ENCODE measurements at places on chromosomes 1 and 21.

DNA sequence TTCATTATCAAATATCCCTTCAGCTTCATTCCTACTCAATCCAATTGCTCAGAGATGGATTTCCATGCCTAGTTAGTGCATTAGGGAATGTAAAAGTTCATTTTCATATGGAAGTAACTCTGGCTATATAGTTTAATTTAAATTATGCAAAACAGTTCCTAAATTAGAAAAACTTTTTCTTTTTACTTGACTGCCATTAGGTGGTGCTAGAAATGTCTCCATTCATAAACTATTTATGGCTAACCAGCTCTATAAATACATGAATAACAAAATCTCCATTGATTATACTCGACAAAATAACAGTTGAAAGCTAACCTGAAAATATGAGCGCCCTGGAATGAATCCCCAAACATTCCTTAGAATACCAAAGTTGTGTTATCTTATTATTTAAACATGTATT, 311.4 kb downstream of the USH2A start:
- H3K27ac ChIP-seq = no peak overlapping the region
- DNase-seq = no peak
- H3K27me3 ChIP-seq = no peaks in the 10 kb centered on the region
- no peak overlapping the region for H3K4me3 ChIP-seq

- no peak for DNase-seq
- no peaks in the 10 kb centered on the region for H3K27me3 ChIP-seq
- H3K27ac ChIP-seq = peak overlapping the region; percentile 13
- peaks cover 4% of the 10 kb centered on the region for H3K4me1 ChIP-seq
- no peak overlapping the region for H3K4me3 ChIP-seq
- no peaks in the 10 kb centered on the region for H3K36me3 ChIP-seq
Measured at GRCh38 chr1:83098131-83098530, 900.8 kb downstream of the TTLL7 start.

GRCh38 chr1:229035748-229036082, 235.2 kb upstream of the RAB4A start:
- H3K27ac ChIP-seq = no peak overlapping the region
- no peaks in the 10 kb centered on the region for H3K36me3 ChIP-seq
- H3K4me1 ChIP-seq = no peaks in the 10 kb centered on the region
- no peak for DNase-seq
- no peaks in the 10 kb centered on the region for H3K27me3 ChIP-seq
- no peak overlapping the region for H3K4me3 ChIP-seq

GRCh38 chr21:28485301-28486022, 507.2 kb downstream of the LTN1 start:
- no peaks in the 10 kb centered on the region for H3K36me3 ChIP-seq
- no peak overlapping the region for H3K27ac ChIP-seq
- no peak overlapping the region for H3K4me3 ChIP-seq
- H3K27me3 ChIP-seq = no peaks in the 10 kb centered on the region
- no peak for DNase-seq
- H3K4me1 ChIP-seq = no peaks in the 10 kb centered on the region

DNA sequence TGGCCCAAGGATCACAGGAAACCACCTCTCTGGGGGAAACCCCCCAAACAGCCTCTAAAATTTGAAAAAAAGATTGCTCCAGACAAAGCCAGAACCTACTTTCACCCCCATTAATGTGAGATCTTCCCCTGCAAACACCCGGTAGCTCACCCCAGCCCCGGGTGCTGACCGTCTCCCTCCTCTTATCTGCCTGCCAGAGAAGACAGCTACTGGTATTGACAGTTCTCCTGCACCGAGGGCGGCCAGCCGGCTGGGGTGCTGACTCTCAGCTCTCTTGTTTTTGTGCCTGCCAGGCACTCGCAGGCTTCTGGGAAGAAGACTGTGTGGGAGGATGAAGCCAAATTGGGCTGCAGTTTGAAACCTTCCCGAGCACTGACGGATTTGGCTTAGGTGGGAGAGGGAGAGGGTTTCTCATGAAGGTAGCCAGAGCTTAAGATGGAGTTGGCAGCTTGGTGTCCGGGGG, 48.2 kb downstream of the RASSF5 start:
- no peak overlapping the region for H3K27ac ChIP-seq
- no peak overlapping the region for H3K4me3 ChIP-seq
- H3K27me3 ChIP-seq = no peaks in the 10 kb centered on the region
- DNase-seq = no peak
- no peaks in the 10 kb centered on the region for H3K36me3 ChIP-seq

GRCh38 chr21:25307489-25307888, 299.8 kb downstream of the MRPL39 start:
- no peaks in the 10 kb centered on the region for H3K36me3 ChIP-seq
- H3K27ac ChIP-seq = no peak overlapping the region
- H3K4me1 ChIP-seq = no peaks in the 10 kb centered on the region
- H3K27me3 ChIP-seq = no peaks in the 10 kb centered on the region
- DNase-seq = no peak
- H3K4me3 ChIP-seq = no peak overlapping the region

- H3K4me3 ChIP-seq = no peak overlapping the region
- no peaks in the 10 kb centered on the region for H3K27me3 ChIP-seq
- H3K4me1 ChIP-seq = peaks cover 10% of the 10 kb centered on the region
- no peak for DNase-seq
Measured at GRCh38 chr1:221766210-221766609, 24.3 kb upstream of the DUSP10 start.

DNA sequence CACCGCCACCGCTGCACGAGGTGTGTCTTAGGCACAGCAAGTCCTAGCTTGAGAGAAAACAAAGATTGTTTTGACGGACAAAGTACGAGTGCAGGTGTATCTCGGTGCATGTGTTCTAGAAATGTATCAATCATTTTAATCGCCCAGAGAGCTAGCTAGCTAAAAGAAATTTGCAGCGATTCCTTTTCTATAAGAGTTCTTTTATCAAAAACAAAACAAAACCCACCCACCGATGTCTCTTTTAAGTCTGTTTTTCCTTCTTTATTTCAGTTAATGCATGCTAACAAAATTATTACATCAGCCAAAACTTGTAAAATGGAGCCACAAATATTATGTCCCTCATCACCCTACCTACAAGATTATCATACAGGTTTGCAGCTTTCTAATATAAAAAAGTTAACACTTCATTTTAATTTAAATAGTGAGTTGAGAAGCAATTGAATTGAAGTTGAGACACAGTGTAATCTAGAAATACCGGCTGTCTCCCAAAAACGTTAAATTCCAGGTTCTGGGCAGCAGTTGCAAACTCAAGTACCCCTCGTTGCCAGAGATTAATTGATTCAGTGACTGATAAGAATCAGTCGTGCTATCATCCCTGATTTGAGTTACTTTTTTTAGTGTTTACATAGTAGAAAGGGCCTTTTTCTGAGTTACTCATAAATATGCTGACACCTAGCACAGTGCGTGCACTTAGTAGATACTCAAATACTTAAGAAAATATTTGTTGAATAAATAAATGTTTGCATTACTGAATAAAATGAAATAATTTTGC, 1.5 kb upstream of the SYDE2 start:
- H3K4me3 ChIP-seq = peak overlapping the region; percentile 87
- no peaks in the 10 kb centered on the region for H3K36me3 ChIP-seq
- peak overlapping the region; percentile 72 for H3K27ac ChIP-seq

GRCh38 chr1:151998611-151999362, 5.1 kb upstream of the S100A10 start:
- no peaks in the 10 kb centered on the region for H3K27me3 ChIP-seq
- H3K27ac ChIP-seq = peak overlapping the region; percentile 100
- DNase-seq = no peak
- H3K4me1 ChIP-seq = peaks cover 74% of the 10 kb centered on the region

- no peak for DNase-seq
- H3K36me3 ChIP-seq = no peaks in the 10 kb centered on the region
- no peaks in the 10 kb centered on the region for H3K4me1 ChIP-seq
- H3K27ac ChIP-seq = no peak overlapping the region
Measured at GRCh38 chr1:180923021-180923841, 10.5 kb downstream of the KIAA1614 start.

- H3K4me1 ChIP-seq = no peaks in the 10 kb centered on the region
- no peak overlapping the region for H3K27ac ChIP-seq
- no peak for DNase-seq
- H3K36me3 ChIP-seq = peaks cover 35% of the 10 kb centered on the region
Measured at GRCh38 chr1:243496187-243496646, 240.4 kb downstream of the SDCCAG8 start.

DNA sequence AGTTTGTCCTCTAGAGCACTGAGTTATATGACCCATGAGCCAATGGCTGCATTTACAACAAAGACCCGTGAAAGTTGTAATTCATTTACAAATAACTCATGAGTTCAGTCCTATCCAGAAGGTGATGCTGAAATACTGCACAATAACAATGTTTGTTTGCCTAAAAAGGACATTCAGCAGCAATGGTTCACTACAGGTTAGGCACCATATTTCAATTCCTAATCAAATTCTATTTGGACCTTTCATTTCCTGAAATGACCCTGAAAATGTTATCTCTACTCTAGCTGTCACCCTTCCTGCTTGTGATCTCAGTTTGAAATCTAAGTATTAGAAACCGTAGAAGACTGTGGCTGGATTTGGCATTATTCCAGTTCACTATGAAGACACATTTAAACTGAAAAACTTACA, 191.2 kb upstream of the SAMSN1 start:
- peaks cover 13% of the 10 kb centered on the region for H3K4me1 ChIP-seq
- no peak for DNase-seq
- no peaks in the 10 kb centered on the region for H3K36me3 ChIP-seq
- H3K27ac ChIP-seq = no peak overlapping the region
- H3K4me3 ChIP-seq = no peak overlapping the region

- H3K36me3 ChIP-seq = 0 out of 2 replicates have a peak, but pooled peaks cover 11% of the 10 kb centered on the region
- H3K4me3 ChIP-seq = peak overlapping the region; percentile 85
- H3K27me3 ChIP-seq = no peaks in the 10 kb centered on the region
- peaks cover 5% of the 10 kb centered on the region for H3K4me1 ChIP-seq
- no peak for DNase-seq
- H3K27ac ChIP-seq = peak overlapping the region; percentile 44
Measured at GRCh38 chr1:231241750-231242149, 738 bp downstream of the GNPAT start.

- H3K4me3 ChIP-seq = no peak overlapping the region
- H3K27ac ChIP-seq = no peak overlapping the region
- DNase-seq = no peak
- H3K4me1 ChIP-seq = no peaks in the 10 kb centered on the region
- no peaks in the 10 kb centered on the region for H3K27me3 ChIP-seq
Measured at GRCh38 chr1:183391863-183392262, 26.3 kb downstream of the NMNAT2 start.

DNA sequence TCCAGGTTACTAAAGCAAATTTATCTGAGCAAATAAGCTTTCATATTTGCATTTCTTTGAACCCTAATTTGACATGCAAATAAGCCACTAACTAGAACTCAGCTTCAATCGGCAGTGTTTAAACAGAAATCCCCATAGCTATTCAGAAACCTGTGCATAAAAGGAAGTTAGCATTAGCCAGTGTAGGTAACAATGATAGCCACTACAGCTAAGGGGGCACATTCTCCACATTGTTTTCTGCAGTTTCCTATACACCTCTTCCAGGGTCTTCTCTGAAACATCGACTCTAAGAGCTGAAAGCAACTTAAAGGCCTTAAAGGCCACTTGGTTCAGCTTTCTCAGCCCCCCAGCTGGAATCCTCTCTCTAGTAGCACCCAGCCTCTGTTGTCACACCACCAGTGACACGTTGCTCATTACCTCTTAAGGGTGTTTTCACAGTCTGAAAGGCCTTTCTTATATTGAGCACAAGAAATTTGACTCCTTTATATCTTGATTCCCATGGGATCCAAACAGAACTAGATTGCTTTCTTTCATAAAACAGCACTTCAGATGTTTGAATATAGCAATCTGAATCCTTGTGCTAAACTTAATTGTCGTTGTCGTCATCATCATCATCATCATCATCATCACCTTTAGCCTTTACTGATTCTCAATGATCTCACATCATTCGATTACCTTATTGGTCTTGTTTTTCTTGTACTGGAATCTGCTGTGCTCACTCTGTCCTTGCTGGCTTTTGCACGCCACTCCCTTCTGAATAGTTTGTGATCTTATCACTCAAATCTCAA, 93.9 kb upstream of the DAB1 start:
- H3K36me3 ChIP-seq = no peaks in the 10 kb centered on the region
- no peak overlapping the region for H3K4me3 ChIP-seq
- no peaks in the 10 kb centered on the region for H3K4me1 ChIP-seq
